Posterior cingulate gyrus (tissue), 11 donors: ENCODE measurements at places on chromosomes 1 and 21.
A peak's percentile ranks its signal among the peaks of the same experiment; 100 is the strongest.

GRCh38 chr21:46391773-46392172 is 66.9 kb upstream of the DIP2A start:
- DNase-seq: no peak

- DNase-seq: no peak
Observed at GRCh38 chr1:221991221-221991620, 249.3 kb upstream of the DUSP10 start.

DNA sequence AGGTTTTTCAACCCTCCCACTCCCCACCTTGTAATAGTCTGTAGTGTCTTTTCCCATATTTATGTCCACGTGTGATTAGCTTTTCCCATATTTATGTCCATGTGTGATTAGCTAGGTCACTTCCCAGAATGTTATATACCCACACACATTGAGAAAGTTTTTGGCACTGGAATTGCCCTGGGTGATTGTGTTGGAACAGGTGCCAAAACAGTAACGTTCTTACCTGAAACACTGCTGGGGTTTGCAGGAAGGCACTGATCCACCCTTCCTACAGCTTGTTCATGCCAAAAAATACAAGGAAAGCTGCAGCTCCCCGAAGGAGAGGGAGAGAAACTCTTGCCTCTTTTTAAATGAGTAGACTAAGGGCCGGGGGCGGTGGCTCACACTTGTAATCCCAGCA is 68.0 kb upstream of the CXADR start:
- no peak for DNase-seq

DNA sequence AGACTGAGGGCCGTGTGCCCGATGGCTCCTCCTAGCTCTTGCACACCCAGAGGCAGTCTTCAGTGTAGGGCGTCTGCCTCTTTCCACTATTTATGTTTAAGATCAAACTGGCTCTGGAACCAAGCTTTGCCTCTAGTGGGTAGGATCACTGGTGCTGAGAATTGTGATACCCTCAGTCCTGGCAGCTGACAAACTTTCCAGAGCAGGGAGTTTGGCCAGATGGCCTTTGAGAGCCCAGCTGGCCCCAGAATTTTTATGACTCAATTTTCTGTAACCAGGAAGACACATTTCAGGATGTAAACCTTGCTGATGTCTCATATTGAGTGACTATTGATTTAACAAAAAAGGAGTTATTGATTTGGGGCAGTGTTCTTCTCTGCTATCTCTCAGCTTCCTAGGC is 6.7 kb downstream of the COQ8A start:
- DNase-seq: no peak

GRCh38 chr1:63435161-63435560 is 67.7 kb downstream of the ALG6 start:
- DNase-seq: no peak

GRCh38 chr1:207131163-207131562 is 27.1 kb downstream of the C4BPA start:
- DNase-seq: no peak

- DNase-seq: no peak
Observed at GRCh38 chr1:184541537-184542152, 154.8 kb downstream of the C1orf21 start.

DNA sequence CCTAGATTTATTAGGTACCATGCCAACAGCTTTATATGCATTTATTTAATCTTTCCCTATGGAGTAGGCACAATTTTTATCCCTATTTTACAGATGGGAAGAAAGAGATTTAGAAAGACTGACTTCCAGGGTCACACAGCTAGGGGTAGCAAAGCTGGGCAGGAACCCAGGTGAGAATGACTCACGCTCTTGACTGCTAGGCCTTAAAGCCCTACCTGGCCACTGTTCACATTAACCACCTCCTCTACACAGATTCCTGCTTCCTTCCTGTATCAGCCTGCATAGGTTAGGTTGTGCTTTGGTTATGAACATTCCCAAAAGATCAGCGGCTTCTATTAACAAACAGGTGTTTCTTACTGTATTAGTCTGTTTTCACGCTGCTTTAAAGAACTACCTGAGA is 53.2 kb downstream of the DNAJC6 start:
- no peak for DNase-seq

GRCh38 chr1:108113496-108113895 is 86.6 kb downstream of the SLC25A24 start:
- no peak for DNase-seq

DNA sequence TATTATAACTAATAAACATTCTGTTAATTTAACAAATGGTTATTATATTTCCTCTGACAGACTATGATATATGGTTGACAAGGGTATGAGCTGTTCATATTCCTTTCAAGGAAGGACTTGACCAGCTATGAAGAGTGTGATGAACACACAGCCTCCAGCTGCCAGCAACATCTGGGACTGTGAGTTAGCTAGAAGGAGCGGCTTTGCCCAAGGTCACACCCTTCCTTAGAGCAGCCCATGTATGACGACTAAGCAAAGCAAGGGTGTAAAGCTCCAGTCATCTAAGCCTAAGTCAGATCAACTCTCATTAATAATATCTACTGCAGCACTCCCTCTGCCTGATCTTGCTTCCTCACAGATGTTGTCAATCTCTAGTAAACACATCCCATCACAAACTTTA is 355.4 kb downstream of the PLPP3 start:
- DNase-seq: no peak

DNA sequence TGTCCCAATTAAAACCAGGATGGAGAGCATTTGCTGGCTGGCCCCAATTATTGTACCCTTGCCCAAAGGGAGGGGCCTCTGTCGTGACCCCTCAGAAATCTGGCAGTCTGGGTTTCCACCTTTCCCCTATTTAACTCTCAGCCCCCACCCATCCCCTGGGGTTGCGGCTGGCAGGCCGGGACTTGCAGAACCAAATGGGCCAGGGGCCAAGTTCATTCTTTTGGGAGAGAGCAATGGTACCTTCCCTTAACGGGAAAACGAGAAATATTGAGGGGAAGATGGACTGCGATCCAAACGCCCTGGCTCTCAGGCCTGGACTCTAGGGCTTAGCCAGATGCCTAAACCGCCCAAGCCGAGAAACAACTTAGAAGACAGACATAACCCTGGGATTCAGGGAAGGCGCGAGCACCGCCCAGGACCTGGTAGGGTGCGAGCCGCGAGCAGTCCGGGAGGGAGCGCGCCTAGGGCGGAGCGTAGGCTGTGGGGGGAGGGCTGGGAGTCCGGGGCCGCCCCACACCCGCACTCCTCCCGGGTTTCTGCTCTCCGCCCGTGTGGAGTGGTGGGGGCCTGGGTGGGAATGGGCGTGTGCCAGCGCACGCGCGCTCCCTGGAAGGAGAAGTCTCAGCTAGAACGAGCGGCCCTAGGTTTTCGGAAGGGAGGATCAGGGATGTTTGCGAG is at the start of gene SLC27A3:
Gene SLC27A3 (plus strand): TSS at position 628 of the 678 bp plus-strand sequence. CDS start 91 bp downstream, outside the sequence.
- peak; percentile 92 for DNase-seq

DNA sequence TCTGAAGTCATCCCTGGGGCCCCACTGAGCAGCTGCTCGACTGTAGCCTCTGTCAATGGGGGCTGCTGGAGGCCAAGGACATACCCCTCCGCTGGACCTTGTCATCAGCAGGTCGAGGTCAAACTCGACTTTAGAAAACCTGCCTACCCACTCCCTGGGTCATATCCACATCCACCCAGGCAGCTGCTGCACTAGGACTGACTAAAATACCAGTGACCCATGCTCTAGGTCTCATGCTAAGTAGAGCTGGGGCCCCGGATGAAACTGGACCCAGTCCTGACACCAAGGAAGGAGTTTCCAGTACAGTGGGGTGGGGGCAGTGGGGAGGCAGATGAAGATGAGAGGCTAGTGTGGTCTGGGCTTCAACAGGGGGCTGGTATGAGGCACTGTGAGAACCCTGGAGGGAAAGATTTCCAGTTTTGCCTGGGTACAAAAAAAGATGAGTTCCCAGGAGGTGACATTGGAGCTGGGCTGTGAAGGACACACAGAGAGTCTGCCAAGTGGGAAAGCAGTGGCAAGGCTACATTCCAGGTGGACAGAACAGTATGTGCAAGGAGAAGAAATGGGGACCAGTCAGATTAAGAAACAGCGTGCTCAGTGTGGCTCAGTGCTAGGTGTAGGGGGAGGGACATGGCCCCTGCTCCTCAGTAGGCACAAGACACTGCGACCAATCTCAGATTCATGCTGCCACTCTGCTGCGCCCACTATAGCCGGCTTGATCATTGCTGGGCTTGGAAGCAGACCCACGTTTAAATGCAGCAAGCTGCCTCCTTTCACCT is 12.4 kb downstream of the SLC2A1 start:
- no peak for DNase-seq

GRCh38 chr1:42937141-42937696 is 21.4 kb downstream of the SLC2A1 start:
- DNase-seq: no peak

- peak; percentile 59 for DNase-seq
Observed at GRCh38 chr1:57024855-57025254, 59.0 kb upstream of the C8B start.

GRCh38 chr1:94383966-94384408 is 34.2 kb upstream of the ABCD3 start:
- DNase-seq: no peak

DNA sequence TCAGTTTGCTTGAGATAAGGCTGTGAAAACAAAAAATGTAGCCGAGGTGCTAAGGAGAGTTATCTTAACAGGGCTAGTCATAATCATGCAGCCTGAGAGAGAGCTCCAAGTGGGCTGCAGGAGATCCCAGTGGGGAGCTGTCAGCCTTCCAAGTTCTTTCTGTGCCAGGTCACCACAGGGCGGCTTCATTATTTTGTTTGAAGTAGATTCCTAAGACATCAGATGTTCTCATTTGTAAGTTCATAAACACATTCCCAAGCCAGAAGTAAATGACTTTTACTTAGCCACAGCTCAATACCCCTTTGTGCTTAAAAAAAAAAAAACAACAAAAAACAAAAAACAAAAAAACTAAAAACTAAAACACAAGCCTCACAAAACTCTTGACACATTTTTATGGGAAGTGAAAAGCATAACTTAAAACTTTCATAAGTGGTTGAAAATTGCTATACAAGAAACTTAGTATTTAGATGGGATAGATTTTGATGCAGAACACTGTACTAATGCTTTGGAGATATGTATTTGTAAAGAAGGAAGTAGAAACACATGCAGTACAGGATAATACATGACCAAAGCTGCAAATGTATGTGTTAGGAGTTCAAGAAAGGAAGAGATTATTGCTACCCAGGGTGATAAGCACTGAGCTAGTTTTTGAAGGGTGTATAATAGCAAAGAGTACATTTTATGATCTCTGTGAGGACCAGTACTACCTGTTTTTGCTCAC is 8.6 kb downstream of the CDC14A start:
- DNase-seq: peak; percentile 80

GRCh38 chr1:172270605-172271004 is 149.9 kb upstream of the C1orf105 start:
- no peak for DNase-seq

DNA sequence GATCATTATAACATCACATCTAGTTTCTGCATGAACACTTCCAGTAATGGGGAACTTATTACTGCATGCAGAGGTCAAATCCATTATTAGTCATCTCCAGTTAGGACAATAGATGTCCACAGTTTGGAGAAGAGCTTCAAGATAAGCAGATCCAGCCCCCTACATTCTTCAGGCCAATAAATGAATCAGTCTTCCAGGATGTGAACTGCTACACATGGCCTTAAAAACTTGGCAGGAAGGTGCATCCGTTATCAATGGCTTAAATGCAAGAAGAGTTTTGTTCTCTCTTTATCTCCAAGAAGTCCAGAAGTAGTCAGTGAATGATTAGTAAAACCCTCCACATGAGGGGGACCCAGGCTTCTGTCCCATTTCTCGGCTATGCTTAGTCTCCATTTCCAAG is 70.8 kb downstream of the DMRTA2 start:
- no peak for DNase-seq

- no peak for DNase-seq
Observed at GRCh38 chr1:91201176-91201575, 179.3 kb upstream of the ZNF644 start.

GRCh38 chr21:36744560-36745231 is 45.8 kb downstream of the SIM2 start:
- DNase-seq: peak; percentile 28

GRCh38 chr21:25689226-25689625 is 45.5 kb downstream of the ATP5PF start:
- DNase-seq: no peak

- no peak for DNase-seq
Observed at GRCh38 chr1:38344716-38345115, 298.1 kb upstream of the POU3F1 start.

- no peak for DNase-seq
Observed at GRCh38 chr21:26013970-26014369, 156.6 kb downstream of the APP start.

GRCh38 chr1:192696082-192696481 is 60.1 kb downstream of the RGS13 start:
- no peak for DNase-seq

- DNase-seq: no peak
Observed at GRCh38 chr1:27253596-27253995, 19.2 kb downstream of the WDTC1 start.

- DNase-seq: no peak
Observed at GRCh38 chr1:23867542-23867894, 572 bp downstream of the FUCA1 start.

DNA sequence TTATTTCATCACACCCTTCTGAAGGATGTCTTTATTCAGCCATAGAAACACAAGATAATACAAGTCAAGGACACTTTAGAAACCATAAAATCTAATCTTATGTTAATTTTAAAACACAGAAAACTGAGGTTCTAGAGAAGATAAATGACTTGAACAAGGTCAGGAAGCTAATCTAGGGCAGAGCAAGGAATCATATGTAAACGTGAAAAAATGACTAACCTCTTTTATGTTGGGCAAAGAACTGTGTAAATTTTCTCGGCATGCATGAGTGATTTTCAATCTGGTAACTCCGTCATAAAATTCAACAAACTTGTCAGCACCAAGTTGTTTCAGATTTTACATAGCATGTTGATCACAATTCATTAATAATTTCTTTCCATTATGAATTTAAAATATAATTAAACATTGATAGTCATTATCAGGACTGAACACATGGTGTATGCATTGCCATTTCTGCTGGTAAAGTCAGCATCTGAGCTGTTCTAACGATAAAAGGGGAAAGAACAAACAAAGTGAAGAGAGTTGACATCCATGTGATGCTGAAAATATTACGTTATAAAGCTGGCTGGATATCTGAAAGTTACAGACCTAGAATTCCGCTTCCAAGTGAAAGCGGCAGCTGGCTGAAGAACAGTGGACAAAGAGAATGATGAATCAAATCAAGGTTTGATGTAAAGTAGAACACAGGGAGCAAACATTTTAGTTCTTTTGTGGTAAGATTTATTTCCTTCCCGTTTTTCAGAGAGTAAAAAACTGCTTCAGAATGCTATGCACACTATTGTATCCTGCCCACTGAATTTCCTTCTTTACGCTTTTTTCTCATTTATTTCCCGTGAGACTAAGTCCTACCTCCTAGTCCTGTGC is 1037.4 kb upstream of the TMPRSS15 start:
- DNase-seq: no peak

DNA sequence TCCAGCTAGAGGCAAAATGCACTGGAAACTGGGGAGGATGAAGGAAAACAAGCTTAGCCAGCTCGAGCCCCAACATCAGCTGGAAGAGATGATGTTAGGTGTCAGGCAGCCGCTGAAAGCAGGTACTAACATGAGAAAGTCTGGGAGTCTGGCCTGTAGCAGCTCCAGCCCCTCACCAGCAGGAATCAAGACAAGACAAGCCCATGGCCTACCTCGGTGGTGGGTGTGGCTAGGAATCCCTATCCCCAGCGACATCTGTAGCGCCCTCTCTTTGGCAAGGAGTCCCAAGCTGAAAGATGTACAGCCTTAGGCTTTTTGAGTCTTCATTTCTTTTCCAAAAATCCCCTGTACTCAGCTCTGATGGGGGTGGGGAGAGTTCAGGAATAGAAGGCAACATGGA is 2.6 kb downstream of the DLGAP3 start:
- no peak for DNase-seq

- no peak for DNase-seq
Observed at GRCh38 chr1:17186216-17186909, 18.6 kb upstream of the PADI1 start.

GRCh38 chr1:218895064-218895587 is 278.6 kb upstream of the LYPLAL1 start:
- no peak for DNase-seq
